ENCODE measurements at places on chromosomes 4 and X.

DNA sequence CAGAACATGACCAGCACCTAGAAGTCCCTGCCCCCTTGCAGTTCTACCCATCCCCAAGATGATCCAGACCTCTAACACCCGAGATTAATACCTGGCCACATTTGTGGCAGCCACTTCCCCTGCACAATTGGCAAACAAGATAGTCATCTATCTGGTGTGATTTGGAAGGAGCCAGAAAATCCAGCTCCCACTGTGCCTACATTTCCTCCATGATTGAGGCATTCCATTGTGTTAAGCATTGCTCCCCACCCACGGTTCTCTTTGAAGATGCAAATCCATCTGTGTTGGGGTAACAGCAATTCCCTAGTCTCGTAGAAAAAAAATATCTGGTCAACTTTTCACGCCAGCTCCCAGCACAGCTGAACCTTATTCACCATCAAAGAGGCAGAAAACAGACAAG, 405.0 kb downstream of the BCOR start:
- no peak for DNase-seq

GRCh38 chr4:99467887-99468286, 32.7 kb upstream of the ADH7 start:
- DNase-seq, result no peak

DNA sequence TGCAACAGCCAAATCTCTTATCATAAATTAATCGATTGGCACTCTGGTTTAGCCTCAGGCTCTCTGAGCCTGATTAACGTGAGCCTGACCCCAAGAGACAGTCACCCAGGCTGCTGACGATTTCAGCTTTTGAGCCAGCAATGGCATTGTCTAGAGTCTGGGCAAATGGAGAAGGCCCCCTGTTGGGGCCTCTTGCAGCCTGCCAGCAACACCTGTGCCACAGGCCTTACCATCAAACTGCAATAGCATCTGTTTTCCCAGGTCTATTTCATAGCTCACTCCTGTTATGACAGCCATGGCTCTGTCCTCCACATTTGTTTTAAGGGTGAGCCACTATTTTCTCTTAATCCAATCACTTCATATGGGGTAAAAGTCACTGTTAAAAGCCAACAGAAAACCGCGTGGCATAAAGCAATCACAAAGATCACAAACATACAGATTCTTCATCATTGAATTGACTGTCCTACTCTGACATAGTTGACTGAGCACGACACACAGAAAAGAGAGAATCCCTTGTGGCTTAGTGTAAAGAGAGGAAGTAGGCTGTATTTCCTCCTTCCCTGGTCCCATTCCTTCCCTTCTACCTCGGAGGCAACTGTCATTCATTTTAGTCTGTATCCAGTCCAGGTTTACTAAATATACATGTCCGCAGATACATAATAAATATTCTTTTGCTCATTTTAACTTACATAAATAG, 47.8 kb downstream of the SLC9A7 start:
- DNase-seq, result no peak

GRCh38 chr4:38461342-38461741, 202.7 kb upstream of the KLF3 start:
- DNase-seq, result no peak

GRCh38 chrX:12790885-12791256, 341 bp upstream of the PRPS2 start:
- DNase-seq, result no peak

GRCh38 chrX:23660766-23661132, 6.5 kb upstream of the PRDX4 start:
- no peak for DNase-seq

DNA sequence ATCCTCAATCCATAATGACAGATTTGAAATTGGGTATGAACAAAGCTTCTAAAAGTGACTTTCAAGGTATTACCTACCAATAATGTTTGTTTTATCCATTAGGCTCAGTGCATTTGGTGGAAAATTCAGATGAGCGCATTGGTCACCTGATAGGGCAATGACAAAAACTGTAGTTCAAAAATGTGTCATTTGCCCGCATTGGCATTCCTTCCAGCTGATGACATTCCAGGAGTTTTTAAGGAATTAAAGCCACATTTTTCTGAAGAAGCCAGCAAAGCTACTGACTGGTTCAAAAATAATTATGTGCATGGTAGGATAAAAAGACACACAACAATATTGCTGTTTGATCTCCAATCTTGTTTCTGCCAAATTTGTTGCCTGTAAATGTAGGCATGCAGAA, 473.4 kb upstream of the CPEB2 start:
- no peak for DNase-seq

Data from stimulated activated CD4-positive, alpha-beta T cell treated with anti-CD3 and anti-CD28 coated beads, Interleukin-15, amount 100 ng/mL, for 1 hour (primary cell).